AG04450 (cell line): ENCODE measurements at places on chromosomes 2 and 18.

DNA sequence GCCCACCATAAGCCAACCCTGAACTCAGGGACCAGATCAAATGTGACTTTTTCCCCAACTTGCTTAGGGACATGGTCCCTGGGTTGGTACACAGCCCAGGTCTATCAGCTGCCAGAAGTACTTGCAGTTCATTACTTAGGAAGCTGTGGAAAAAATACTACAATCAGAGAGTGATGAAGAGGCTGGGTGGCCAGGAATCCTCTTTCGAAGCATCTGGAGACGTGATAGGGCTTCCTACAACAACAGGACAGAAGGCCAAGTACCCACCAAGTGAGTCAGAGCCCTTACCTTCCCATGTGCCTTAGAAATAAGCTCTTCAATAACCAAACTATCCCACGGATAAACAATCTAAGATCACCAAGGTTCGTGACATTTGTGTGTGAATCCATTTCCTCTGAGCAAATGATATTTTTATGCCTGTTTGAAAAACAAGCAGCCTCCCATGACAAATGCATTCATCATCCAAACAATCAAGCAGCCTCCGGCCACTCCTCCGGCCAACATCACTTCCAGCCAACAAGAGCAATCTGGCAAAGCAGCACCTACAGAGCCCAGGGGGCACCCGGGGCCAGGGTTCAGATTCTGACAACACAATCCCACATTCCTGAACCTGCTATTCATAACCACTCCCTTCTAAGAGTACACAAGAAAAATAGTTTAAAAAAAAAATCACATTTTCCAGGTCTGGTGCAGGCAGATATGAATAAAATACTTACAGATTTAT is 26.4 kb downstream of the TBC1D8 start:
- peak; percentile 36 for DNase-seq

GRCh38 chr2:158619496-158619895 is 162.7 kb downstream of the PKP4 start:
- DNase-seq = no peak

- no peak for DNase-seq
Measured at GRCh38 chr2:15561574-15562344, 625 bp upstream of the NBAS start.

GRCh38 chr2:113124181-113124961 is 3.0 kb upstream of the IL1RN start:
- no peak for DNase-seq

DNA sequence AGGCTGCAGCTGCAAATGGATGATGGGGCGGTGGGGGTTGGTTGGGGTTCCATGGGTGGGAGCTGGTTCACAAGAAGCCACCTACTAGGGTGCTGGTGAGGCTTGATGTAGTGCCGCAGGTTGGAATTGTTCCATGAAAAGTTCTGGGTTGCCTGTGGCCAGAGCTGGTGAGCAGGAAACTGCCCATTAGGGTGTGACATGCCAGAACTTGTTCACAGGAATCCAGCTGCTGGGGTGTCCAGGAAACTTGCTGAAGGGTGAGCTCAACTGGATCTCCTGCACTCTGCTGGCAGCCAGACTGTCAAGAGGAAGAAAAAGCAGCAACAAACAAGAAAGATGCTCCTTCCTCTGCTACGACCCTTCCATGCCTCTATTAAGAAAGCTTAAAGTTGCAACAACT is 48.8 kb downstream of the MAP3K20 start:
- no peak for DNase-seq
